ENCODE measurements at places on chromosomes 16 and 17.
A peak's percentile ranks its signal among the peaks of the same experiment; 100 is the strongest.

- no peak for DNase-seq
- peaks cover 18% of the 10 kb centered on the region for H3K27me3 ChIP-seq
- H3K4me3 ChIP-seq = no peak overlapping the region
Observed at GRCh38 chr16:47881574-47881973, 274.2 kb downstream of the ABCC12 start.

- H3K4me1 ChIP-seq = peaks cover 9% of the 10 kb centered on the region
- no peak overlapping the region for H3K27ac ChIP-seq
- no peaks in the 10 kb centered on the region for H3K36me3 ChIP-seq
- no peaks in the 10 kb centered on the region for H3K27me3 ChIP-seq
- H3K4me3 ChIP-seq = no peak overlapping the region
Observed at GRCh38 chr16:4203748-4204147, 38.1 kb downstream of the SRL start.

- peaks cover 21% of the 10 kb centered on the region for H3K36me3 ChIP-seq
- no peaks in the 10 kb centered on the region for H3K27me3 ChIP-seq
- DNase-seq = no peak
Observed at GRCh38 chr16:58011652-58012051, 10.4 kb downstream of the USB1 start.

- H3K4me3 ChIP-seq = no peak overlapping the region
- peaks cover 21% of the 10 kb centered on the region for H3K36me3 ChIP-seq
- no peaks in the 10 kb centered on the region for H3K4me1 ChIP-seq
- DNase-seq = no peak
- H3K27me3 ChIP-seq = no peaks in the 10 kb centered on the region
Observed at GRCh38 chr16:220021-220420, 9.2 kb downstream of the LUC7L start.

- no peaks in the 10 kb centered on the region for H3K4me1 ChIP-seq
- no peaks in the 10 kb centered on the region for H3K36me3 ChIP-seq
- peaks cover 50% of the 10 kb centered on the region for H3K27me3 ChIP-seq
- H3K4me3 ChIP-seq = no peak overlapping the region
- H3K27ac ChIP-seq = no peak overlapping the region
- no peak for DNase-seq
Observed at GRCh38 chr16:8611886-8612600, 9.5 kb upstream of the METTL22 start.

GRCh38 chr16:78761427-78761826, 662.0 kb downstream of the WWOX start:
- H3K36me3 ChIP-seq = no peaks in the 10 kb centered on the region
- H3K27me3 ChIP-seq = no peaks in the 10 kb centered on the region
- H3K4me3 ChIP-seq = no peak overlapping the region
- H3K4me1 ChIP-seq = no peaks in the 10 kb centered on the region
- DNase-seq = no peak

DNA sequence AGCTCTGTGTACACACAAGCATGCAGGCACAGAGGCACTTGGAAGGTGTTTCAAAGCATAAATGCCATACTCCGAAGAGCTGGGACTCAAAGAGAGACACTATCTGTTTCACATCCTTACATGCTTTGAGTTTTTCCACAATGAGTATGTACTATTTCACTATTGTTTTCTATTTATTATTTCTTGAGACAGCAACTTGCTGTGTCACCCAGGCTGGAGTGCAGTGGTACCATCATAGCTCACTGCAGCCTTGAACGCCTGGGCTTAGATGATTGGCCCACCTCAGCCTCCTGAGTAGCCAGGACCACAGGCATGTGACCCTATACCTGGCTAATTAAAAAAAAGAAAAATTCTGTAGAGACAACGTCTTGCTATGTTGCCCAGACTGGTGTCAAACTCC, 31.6 kb downstream of the CYB5D2 start:
- no peak overlapping the region for H3K4me3 ChIP-seq
- H3K27me3 ChIP-seq = no peaks in the 10 kb centered on the region
- DNase-seq = no peak
- H3K36me3 ChIP-seq = peaks cover 27% of the 10 kb centered on the region
- H3K4me1 ChIP-seq = no peaks in the 10 kb centered on the region

- peaks cover 50% of the 10 kb centered on the region for H3K4me1 ChIP-seq
- peak overlapping the region; percentile 86 for H3K27ac ChIP-seq
- no peak for DNase-seq
Observed at GRCh38 chr16:84729716-84730320, 30.0 kb downstream of the USP10 start.

- no peaks in the 10 kb centered on the region for H3K36me3 ChIP-seq
- no peak overlapping the region for H3K27ac ChIP-seq
- H3K27me3 ChIP-seq = peaks cover 40% of the 10 kb centered on the region
- no peaks in the 10 kb centered on the region for H3K4me1 ChIP-seq
Observed at GRCh38 chr17:45918241-45918745, 23.9 kb downstream of the MAPT start.

- H3K27ac ChIP-seq = no peak overlapping the region
- no peaks in the 10 kb centered on the region for H3K4me1 ChIP-seq
Observed at GRCh38 chr17:66043419-66043818, 148.5 kb downstream of the CEP112 start.

- H3K27me3 ChIP-seq = peaks cover 3% of the 10 kb centered on the region
- no peaks in the 10 kb centered on the region for H3K36me3 ChIP-seq
- H3K4me3 ChIP-seq = no peak overlapping the region
Observed at GRCh38 chr16:57623251-57624043, 5.0 kb upstream of the ADGRG1 start.

- no peaks in the 10 kb centered on the region for H3K36me3 ChIP-seq
- no peak for DNase-seq
- H3K27me3 ChIP-seq = no peaks in the 10 kb centered on the region
- peaks cover 13% of the 10 kb centered on the region for H3K4me1 ChIP-seq
- no peak overlapping the region for H3K4me3 ChIP-seq
Observed at GRCh38 chr16:77869997-77870813, 81.8 kb downstream of the VAT1L start.

GRCh38 chr17:8412089-8412488, 14.5 kb upstream of the RNF222 start:
- H3K36me3 ChIP-seq = no peaks in the 10 kb centered on the region
- H3K27me3 ChIP-seq = peaks cover 20% of the 10 kb centered on the region
- H3K27ac ChIP-seq = no peak overlapping the region
- DNase-seq = no peak

GRCh38 chr16:84308120-84308519, 13.4 kb downstream of the WFDC1 start:
- no peak overlapping the region for H3K27ac ChIP-seq
- peaks cover 28% of the 10 kb centered on the region for H3K27me3 ChIP-seq
- DNase-seq = no peak
- H3K36me3 ChIP-seq = no peaks in the 10 kb centered on the region
- H3K4me1 ChIP-seq = peaks cover 19% of the 10 kb centered on the region

DNA sequence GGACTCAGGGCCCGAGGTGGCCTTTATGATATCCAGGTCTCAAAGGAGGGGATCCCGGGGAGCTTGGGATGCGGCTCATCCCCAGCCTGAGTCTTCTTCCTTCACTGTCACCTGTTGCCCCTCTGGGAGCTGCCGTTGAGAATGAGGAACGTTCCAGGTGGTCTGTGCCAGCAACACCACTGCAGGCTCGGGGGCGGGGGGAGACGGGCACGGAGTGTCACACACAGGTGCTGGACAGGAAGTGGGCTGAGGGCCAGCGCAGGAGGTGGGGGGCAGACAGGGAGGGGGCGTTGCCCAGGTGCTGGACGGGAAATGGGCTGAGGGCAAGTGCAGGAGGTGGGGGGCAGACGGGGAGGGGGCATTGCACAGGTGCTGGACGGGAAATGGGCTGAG, 28.2 kb downstream of the METRNL start:
- H3K4me3 ChIP-seq = no peak overlapping the region
- H3K27ac ChIP-seq = no peak overlapping the region
- peaks cover 6% of the 10 kb centered on the region for H3K27me3 ChIP-seq
- no peaks in the 10 kb centered on the region for H3K36me3 ChIP-seq
- H3K4me1 ChIP-seq = peaks cover 31% of the 10 kb centered on the region
- DNase-seq = no peak

GRCh38 chr17:80252871-80253270, 7.8 kb upstream of the RNF213 start:
- no peaks in the 10 kb centered on the region for H3K36me3 ChIP-seq
- H3K4me3 ChIP-seq = no peak overlapping the region
- no peaks in the 10 kb centered on the region for H3K27me3 ChIP-seq

GRCh38 chr16:2717383-2718263, 2.4 kb downstream of the PRSS27 start:
- peak overlapping the region; percentile 69 for H3K27ac ChIP-seq
- H3K27me3 ChIP-seq = peaks cover 4% of the 10 kb centered on the region
- peak overlapping the region; percentile 74 for H3K4me3 ChIP-seq
- no peaks in the 10 kb centered on the region for H3K4me1 ChIP-seq
- no peak for DNase-seq

GRCh38 chr16:57307365-57307764, 22.9 kb upstream of the PLLP start:
- peaks cover 7% of the 10 kb centered on the region for H3K27me3 ChIP-seq
- no peak overlapping the region for H3K27ac ChIP-seq
- H3K4me1 ChIP-seq = no peaks in the 10 kb centered on the region
- H3K4me3 ChIP-seq = no peak overlapping the region

DNA sequence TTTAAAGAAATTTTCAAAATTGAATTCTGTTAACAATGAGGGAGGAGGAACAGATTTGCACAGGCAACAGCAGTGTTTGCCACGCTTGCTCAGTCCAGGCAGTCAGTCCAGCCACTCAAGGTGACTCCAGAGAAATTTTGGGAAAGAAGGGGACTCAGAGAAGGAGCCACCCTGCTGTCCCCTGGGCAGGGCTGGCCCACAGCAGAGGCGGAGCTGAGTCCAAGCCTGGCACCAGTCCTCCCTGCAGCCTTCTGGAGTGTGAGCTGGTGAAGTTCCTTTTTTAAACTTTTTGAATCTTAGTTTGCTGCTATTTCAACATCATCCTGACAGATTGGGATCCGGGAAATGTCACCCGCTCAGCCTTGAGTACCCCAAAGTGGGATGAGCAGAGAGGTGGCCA, 14.5 kb upstream of the SLC47A2 start:
- no peaks in the 10 kb centered on the region for H3K36me3 ChIP-seq
- DNase-seq = no peak
- no peak overlapping the region for H3K27ac ChIP-seq
- H3K27me3 ChIP-seq = no peaks in the 10 kb centered on the region
- H3K4me1 ChIP-seq = peaks cover 4% of the 10 kb centered on the region
- no peak overlapping the region for H3K4me3 ChIP-seq

DNA sequence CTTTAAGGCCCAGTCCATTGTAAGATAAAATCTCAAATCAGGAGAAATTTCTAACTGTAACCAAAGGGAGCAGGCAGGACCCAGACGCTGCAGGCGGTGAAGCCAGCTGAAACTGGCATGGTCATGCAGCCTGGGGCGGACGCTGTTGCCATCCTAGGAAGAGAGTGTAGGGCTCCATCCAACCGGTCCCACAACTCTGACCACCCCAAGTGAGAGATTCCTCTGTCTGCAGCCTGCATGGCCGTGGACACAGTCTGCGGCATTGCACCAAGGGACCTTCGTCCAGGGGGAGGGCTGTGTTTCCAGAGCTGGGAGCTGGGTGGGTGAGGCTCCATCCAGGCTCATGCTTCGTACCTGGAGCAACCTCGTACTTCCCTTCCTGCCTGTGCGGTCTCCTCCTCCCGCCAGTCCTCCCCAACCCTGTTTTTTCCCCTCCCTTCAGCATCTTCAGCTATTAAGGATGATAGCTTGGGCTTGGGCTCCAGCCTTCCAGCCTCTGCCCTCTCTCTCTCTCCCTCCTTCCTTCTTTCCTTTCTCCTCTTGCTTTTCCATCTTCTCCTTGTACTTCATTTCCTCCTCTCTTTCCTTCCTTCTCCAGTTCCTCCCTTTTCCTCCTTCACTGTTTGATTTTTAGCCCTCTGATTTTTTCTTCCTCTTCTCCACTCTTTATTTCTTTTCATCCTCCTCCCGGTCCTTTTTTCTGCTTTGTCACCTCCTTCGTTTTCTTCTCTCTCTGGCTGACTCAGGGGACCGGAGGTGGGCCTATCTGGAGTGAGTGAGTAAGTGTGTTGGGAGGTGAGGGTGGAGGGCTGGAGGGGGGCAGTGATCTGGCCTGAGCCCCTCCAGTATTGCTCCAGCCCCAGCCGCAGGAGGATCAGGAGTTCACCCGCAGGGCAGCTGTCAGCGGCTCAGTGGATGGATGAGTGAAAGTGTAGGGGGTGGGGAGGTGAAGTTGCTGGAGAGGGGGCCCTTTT, 17.0 kb upstream of the LHX1 start:
- H3K4me3 ChIP-seq = peak overlapping the region; percentile 53
- peak overlapping the region; percentile 83 for H3K27ac ChIP-seq
- H3K27me3 ChIP-seq = peaks cover 15% of the 10 kb centered on the region
- no peaks in the 10 kb centered on the region for H3K36me3 ChIP-seq
- peaks cover 54% of the 10 kb centered on the region for H3K4me1 ChIP-seq

DNA sequence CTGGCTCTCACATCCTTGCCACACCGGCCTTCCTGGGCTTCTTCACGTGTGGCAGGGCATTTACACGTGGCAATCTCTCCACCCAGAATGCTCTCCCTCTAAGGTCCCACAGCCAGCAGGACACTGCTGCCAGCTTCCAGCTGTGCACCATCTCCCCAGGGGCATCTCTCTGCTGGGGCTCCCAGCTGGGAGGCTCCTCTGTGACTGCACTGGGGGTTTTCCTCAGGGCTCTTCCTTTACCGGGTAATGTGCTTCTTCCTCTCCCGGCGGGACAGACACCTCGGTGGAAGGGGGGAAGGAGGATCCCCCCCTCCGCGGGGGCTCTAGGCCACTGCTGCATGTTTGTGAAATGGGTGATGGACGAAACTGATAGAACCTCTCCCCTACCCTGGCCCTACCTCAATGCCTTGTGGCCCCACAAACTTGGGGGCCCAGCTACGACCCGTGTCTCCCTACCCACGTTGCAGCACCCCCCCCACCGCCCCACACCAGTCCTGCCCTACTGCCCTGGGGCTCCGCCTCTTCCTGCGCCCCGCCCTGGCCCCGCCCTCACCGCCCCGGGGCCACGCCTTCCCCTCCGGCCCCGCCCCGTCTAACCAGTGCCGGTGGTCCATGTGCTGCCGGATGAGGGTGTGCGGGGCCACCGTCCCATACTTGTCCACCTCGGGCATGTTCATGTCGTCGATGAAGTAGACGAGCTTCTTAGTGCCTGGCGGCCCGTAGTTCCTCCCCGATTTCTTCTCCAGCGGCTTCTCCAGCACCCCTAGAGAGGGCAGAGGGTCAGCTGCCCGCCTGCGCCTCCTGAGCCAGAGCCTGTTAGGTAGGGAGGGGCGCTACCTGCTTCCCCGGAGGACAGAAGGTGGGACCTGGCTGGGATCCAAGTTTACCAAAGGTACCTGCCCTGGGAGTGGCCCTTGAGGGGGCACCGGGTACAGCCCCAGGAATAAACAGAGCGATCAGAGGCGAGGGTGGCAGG, 92.6 kb downstream of the DNAH17 start:
- no peak for DNase-seq
- H3K36me3 ChIP-seq = no peaks in the 10 kb centered on the region
- H3K4me3 ChIP-seq = peak overlapping the region; percentile 59
- peaks cover 4% of the 10 kb centered on the region for H3K4me1 ChIP-seq

GRCh38 chr16:14491861-14492529, 138.1 kb downstream of the PARN start:
- peaks cover 5% of the 10 kb centered on the region for H3K27me3 ChIP-seq
- peak overlapping the region; percentile 59 for H3K27ac ChIP-seq
- H3K4me1 ChIP-seq = peaks cover 59% of the 10 kb centered on the region
- no peak overlapping the region for H3K4me3 ChIP-seq

Data from type B pancreatic cell (in vitro differentiated cells).